Renal cortical epithelial cell (primary cell): ENCODE measurements at places on chromosomes 12 and 14.

- no peak for DNase-seq
Observed at GRCh38 chr12:124082687-124083086, 109.7 kb downstream of the ZNF664 start.

GRCh38 chr14:85471744-85472143 is 58.2 kb upstream of the FLRT2 start:
- DNase-seq: peak; percentile 71

DNA sequence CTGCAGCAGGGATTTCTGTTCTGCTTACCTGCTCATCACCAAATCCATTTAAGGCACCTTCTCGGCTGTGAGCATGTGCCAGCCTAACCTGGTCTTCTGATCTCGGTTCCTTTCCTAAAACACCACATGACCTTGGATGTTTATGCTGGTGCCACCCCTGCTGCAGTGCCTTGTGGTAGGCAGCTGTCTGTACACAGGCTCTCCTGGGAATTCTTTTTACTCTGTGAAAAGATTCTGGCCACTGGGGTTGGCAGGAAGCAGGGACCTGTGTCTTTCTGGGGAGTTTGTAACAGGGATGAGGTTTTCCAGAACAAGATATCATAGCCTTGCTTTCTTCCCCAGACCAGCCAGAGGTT is 10.4 kb upstream of the PLEKHG3 start:
- no peak for DNase-seq

DNA sequence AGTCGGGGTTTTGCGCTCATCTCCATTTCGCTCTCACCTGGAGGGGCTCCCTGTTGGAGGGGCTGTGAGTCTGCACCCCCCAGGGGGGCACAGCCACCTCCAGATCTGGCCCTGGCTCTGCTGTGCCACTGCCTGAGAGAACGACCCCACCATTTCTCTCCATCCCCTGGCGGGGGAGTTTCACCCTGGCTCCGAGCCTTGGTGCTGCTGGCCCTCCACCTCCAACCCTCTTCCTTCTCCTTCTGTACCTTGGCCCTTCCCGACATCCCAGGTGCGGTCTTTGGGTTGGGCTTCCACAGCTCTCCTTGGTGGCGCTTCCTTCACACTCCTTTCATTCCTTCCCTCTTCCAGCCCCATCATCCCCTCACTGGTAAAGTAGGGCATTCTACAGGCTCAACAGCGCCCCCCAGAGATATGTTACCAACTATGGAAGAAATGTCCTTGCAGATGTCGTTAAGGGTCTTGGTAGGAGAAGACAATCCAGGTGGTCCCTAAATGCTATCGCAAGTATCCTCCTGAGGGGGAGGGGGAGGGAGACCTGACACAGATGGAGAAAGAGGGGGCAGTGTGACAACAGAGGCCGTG is 16.3 kb downstream of the SERPINA1 start:
- DNase-seq: no peak

DNA sequence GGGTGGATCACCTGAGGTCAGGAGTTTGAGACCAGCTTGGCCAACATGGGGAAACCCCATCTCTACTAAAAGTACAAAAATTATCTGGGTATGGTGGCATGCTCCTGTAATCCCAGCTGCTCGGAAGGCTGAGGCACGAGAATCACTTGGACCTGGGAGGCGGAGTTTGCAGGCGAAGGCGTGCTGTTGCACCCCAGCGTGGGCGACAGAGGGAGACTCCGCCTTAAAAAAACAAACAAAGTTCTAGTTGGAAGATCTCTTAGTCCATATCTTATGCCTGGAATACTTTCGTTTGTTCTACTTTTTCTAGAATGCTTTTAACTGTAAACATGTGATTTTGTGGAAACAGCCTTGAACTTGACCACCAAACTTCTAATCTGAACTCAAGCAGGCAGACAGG is 38.7 kb downstream of the PPHLN1 start:
- DNase-seq: no peak

DNA sequence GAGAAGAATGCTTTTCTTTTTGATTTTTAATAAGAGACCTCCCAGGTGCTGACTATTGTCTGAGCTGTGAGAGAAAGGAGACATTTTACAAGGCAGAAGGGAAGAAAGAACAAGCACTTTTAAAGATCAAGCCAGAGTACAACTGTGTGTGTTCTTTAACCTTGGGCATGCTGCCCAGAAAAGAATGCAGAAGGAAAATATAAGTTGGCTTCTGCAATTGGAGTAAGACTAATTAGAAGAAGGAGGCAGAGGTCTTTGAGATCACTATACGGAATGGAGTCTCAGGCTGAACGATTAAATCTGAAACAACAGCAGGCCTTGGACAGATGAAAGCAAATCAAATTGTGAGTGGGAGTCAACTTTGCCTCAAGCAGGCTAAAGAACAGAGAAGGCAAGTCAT is 230.5 kb downstream of the ATP23 start:
- peak; percentile 44 for DNase-seq

DNA sequence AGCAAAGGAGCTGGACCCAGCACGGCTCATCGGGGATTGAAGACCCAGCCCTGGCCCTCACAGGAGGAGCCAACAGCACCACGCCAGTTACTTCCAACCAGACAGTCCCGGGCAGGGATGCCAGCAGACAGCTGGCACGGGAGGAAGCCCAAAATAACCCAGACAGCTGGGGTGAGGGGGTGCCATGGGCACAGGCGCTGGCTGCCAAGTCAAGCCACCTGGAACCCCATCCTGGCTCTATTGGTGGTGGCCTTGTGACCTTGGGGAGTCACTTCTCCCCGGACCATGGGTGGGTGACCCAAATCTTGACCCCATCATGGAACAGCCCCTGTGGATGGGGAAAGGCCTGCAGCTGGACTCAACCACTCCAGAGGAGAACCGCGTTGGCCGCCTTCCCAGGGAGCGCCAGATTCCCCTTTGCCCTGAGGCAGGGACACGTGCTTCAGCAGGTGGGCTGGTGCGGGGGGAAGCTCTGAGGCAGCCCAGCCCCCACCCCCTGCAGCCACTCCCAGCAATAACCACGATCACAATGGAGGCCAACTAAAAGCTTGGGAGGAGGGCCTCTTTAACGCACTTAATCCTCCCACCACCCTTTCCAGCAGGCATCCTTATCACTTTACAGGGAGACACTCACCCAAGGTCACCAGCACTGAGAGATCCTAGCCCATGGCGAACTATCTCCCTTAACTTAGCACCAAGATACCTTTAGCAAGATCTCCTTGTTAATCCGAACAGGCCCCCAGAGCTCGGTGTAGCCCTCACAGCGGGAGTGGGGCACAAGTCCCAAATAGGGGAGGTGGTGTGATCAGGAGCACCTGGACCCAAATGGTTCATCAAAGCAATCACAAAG is 4.7 kb upstream of the RHOF start:
- no peak for DNase-seq

GRCh38 chr12:29644536-29645162 is 139.1 kb downstream of the TMTC1 start:
- no peak for DNase-seq

- no peak for DNase-seq
Observed at GRCh38 chr12:100460702-100461101, 13.0 kb upstream of the NR1H4 start.

GRCh38 chr12:77064896-77065360 is 441 bp downstream of the E2F7 start:
- no peak for DNase-seq

- no peak for DNase-seq
Observed at GRCh38 chr14:104696671-104697316, 7.4 kb downstream of the INF2 start.
